ENCODE measurements at places on chromosomes 16 and 17.

- H3K4me3 ChIP-seq, result no peak overlapping the region
- no peaks in the 10 kb centered on the region for H3K27me3 ChIP-seq
- DNase-seq, result no peak
- H3K36me3 ChIP-seq, result peaks cover 11% of the 10 kb centered on the region
- H3K4me1 ChIP-seq, result peaks cover 27% of the 10 kb centered on the region
- H3K27ac ChIP-seq, result peak overlapping the region; percentile 27
Measured at GRCh38 chr16:57147381-57148221, 38.2 kb downstream of the PSME3IP1 start.

DNA sequence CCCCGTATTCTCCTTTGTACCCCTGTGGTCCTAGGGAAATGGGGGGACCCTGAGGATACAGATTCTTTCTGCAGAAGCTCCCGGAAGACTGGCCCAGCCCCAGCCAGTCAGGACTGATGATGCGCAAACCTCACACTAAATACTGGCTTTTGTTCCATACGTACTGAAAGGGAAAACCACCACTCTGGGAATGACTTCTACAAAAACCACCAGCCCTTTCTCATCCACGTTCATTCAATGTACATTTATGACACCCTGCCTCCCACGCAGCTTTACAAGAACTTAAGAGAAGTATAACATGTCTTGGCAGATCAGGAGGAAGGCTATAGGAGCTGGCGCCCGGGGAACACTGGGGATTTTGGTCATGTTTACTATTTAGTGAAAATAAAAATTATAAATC lies 70.6 kb downstream of the MARCHF10 start:
- no peak overlapping the region for H3K27ac ChIP-seq
- H3K4me3 ChIP-seq, result no peak overlapping the region
- DNase-seq, result no peak
- H3K27me3 ChIP-seq, result peaks cover 2% of the 10 kb centered on the region

DNA sequence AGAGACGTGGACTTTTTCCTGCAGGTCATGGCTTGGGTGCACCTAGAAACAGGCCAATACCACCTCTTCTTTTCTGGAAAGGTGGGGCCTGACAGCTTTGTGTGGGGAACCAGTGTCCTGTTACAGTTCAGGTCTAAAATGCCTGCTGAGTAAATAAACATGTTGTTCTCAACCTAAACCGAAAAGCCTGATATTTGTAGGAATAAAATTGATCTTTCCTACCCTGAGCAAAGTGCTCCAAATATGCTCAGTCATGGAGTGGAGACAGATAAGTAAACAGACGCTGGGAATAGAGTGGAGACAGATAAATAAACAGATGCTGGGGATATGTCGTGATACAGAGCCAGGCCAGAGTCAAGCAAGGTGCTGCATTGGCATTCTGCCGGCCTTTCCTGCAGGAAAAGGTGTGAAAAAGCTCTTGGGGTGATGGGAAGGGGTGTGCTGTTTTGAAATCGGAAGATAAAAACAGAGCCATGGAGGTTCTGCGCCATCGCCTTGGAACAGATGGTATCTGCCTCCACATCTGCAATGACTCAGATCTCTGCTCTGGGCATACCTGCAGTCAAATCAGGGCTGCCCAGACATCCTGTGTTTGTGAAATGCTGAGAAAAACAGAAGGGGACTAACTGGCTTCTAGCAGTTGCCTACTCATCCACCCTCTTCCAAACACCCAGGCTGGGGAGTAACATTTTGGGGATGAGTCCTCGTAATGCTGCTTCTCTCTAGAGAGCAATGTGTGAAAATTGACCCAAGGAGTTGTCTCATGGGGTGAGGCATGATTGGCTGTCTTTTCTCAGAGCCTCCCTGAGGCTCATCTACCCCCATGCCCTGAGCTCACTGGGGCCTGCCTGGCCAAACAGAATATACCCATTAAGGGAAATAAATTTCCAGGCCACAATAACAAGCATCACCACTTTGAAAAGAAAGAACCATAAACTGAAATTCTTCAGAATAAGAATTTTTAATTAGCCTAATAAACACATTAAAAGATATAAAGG lies 16.8 kb upstream of the TRPV2 start:
- no peak overlapping the region for H3K27ac ChIP-seq
- no peak overlapping the region for H3K4me3 ChIP-seq
- no peaks in the 10 kb centered on the region for H3K36me3 ChIP-seq

GRCh38 chr16:73503093-73503492 lies 455.2 kb upstream of the ZFHX3 start:
- no peak for DNase-seq
- no peaks in the 10 kb centered on the region for H3K4me1 ChIP-seq
- no peaks in the 10 kb centered on the region for H3K27me3 ChIP-seq
- no peak overlapping the region for H3K27ac ChIP-seq
- no peaks in the 10 kb centered on the region for H3K36me3 ChIP-seq

DNA sequence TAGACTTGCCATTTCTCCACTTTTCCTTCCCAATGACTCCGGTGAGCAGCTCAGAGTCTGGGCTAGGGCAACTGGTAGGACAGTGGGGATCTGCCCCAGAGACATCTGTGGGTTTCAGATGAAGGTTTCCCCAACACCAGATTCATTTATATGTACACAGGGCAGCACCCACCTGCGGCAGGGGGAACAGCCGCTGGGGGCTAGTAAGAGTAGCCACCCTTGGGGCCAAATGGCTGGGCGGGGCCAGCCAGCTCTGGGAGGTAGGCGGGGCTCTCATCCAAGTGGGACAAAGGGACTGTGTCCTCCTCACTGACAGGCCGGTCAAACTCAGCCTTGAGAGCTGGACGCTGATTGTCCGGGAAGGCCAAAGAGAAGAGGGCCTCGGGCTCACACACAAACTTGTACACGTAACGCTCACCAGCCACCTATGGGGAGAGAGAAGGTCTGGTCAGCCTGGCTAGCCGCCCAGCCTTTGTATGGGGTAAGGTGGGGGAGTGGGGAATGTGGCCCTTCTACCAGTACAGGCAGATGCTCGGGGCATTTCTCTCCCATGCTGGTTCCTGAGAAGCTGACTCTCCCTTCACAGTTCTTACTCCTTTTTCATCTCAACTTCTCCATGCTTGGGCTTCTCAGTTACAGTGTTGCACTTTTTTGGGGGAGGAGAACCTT lies 17.7 kb downstream of the ETV4 start:
- H3K27me3 ChIP-seq, result no peaks in the 10 kb centered on the region
- H3K27ac ChIP-seq, result peak overlapping the region; percentile 57
- DNase-seq, result no peak
- no peak overlapping the region for H3K4me3 ChIP-seq
- peaks cover 16% of the 10 kb centered on the region for H3K36me3 ChIP-seq

DNA sequence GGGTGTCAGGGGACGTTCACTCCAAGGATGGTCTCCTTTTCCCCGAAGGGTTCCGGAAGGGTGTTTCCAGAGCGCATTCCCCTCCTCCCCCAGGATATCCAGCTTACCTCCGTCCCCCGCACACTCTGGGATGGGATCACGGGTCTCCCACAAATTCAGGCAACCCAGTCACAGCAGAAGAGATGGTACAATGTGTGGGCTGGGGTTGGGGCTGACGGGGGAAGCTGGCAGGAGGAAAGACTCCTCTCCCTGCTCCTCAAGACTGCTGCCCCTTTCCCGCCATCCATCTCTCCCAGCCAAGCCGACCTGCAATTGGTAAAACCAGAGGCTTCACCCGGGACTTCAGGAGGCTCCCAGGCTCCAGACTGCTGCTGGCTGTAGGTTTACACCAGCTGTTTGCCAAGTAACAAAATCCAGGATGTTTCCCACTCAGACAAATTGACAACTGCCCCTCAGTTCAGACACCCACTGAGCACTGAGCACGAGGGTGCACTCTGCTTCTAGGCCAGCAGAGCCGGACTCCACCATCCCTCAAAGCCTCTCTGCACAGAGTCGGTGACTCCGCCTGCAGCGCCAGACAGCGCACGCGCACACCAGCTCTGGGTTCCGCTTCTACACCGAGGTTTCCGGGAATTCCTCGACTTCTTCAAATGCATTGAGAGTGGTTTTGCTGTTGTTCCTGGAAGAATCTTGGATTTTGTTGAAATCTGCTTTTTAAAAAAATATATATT lies 37.7 kb downstream of the ASPA start:
- H3K36me3 ChIP-seq, result no peaks in the 10 kb centered on the region
- H3K4me3 ChIP-seq, result no peak overlapping the region
- no peak overlapping the region for H3K27ac ChIP-seq
- peaks cover 22% of the 10 kb centered on the region for H3K27me3 ChIP-seq

DNA sequence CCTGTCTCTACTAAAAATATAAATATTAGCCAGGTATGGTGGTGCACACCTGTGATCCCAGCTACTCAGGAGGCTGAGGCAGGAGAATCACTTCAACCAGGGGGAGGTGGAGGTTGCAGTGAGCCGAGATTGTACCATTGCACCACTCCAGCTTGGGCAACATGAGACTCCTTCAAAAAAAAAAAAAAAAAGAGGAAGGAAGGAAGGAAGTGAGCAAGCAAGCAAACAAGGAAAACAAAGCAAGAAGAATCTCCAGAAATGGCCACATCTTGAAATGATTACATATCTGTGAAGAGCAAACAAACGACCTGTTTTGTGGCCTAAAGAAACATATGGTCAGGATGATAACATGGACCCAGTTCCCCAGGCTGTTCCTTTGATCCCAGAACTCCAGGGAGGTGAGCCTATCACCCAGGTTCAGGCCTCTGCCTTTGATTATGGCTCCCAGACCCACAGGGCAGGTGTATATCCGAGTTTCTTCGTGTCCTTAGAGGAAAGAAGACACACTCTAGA lies 8.9 kb downstream of the ACOX1 start:
- peak overlapping the region; percentile 23 for H3K27ac ChIP-seq
- no peak for DNase-seq
- peaks cover 9% of the 10 kb centered on the region for H3K4me1 ChIP-seq
- H3K27me3 ChIP-seq, result no peaks in the 10 kb centered on the region
- peaks cover 28% of the 10 kb centered on the region for H3K36me3 ChIP-seq

- DNase-seq, result no peak
- H3K4me3 ChIP-seq, result no peak overlapping the region
- no peak overlapping the region for H3K27ac ChIP-seq
Measured at GRCh38 chr16:83937922-83938885, 14.8 kb upstream of the OSGIN1 start.

- no peak overlapping the region for H3K4me3 ChIP-seq
- no peaks in the 10 kb centered on the region for H3K36me3 ChIP-seq
- H3K27ac ChIP-seq, result no peak overlapping the region
- no peak for DNase-seq
- peaks cover 4% of the 10 kb centered on the region for H3K27me3 ChIP-seq
- peaks cover 8% of the 10 kb centered on the region for H3K4me1 ChIP-seq
Measured at GRCh38 chr17:38344420-38344745, 627 bp upstream of the GPR179 start.

DNA sequence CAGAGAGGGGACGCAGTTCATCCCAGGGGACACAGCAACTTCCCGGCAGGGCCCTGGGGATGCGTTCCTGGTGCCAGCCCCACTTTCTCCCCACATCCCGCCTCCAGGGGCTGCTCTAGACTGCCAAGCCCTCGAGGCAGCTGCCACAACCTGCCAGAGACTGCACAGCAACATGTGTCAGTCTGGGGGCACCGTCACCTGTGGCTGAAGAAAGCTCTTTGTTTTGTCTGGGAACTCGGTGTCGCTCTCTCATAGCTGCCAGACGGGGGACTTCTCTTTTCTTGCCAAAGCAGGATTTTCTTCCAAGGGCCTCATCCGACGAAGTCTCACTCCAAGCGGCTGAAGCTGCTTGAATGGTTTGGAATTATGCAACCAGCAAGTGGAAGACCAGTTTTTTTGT lies 43.7 kb downstream of the COTL1 start:
- H3K27me3 ChIP-seq, result no peaks in the 10 kb centered on the region
- H3K4me3 ChIP-seq, result no peak overlapping the region
- H3K27ac ChIP-seq, result no peak overlapping the region

DNA sequence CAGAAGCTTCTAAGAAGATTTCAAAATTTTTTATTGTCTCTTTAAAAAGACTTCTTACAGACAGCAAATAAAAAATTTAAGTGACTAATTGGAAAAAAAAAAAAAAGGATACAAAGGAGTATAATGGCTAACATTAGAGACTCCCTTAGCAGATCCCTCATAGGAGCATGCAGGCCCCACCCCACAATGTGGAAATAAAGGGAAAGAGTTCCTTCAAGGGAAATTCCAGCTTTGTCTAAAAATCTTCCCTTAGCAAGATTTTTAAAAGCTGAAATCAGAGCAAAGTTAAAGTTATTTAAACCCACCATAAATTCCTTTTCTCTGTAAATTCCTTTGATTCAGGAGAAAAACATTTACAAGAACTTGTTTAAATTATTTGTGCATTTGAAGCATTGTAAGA lies 32.5 kb upstream of the NOS2 start:
- DNase-seq, result no peak
- H3K36me3 ChIP-seq, result no peaks in the 10 kb centered on the region
- H3K27ac ChIP-seq, result no peak overlapping the region

GRCh38 chr16:31079342-31079944 lies 5.2 kb downstream of the ZNF646 start:
- no peak overlapping the region for H3K4me3 ChIP-seq
- no peak for DNase-seq
- no peak overlapping the region for H3K27ac ChIP-seq
- peaks cover 23% of the 10 kb centered on the region for H3K36me3 ChIP-seq
- peaks cover 12% of the 10 kb centered on the region for H3K4me1 ChIP-seq

- H3K4me1 ChIP-seq, result peaks cover 41% of the 10 kb centered on the region
- H3K27ac ChIP-seq, result peak overlapping the region; percentile 76
- no peak for DNase-seq
- H3K27me3 ChIP-seq, result no peaks in the 10 kb centered on the region
- H3K36me3 ChIP-seq, result peaks cover 5% of the 10 kb centered on the region
- no peak overlapping the region for H3K4me3 ChIP-seq
Measured at GRCh38 chr17:13544292-13544691, 57.4 kb downstream of the HS3ST3A1 start.

GRCh38 chr16:77745972-77746371 lies 23.7 kb downstream of the NUDT7 start:
- DNase-seq, result no peak
- no peak overlapping the region for H3K4me3 ChIP-seq
- H3K4me1 ChIP-seq, result no peaks in the 10 kb centered on the region

DNA sequence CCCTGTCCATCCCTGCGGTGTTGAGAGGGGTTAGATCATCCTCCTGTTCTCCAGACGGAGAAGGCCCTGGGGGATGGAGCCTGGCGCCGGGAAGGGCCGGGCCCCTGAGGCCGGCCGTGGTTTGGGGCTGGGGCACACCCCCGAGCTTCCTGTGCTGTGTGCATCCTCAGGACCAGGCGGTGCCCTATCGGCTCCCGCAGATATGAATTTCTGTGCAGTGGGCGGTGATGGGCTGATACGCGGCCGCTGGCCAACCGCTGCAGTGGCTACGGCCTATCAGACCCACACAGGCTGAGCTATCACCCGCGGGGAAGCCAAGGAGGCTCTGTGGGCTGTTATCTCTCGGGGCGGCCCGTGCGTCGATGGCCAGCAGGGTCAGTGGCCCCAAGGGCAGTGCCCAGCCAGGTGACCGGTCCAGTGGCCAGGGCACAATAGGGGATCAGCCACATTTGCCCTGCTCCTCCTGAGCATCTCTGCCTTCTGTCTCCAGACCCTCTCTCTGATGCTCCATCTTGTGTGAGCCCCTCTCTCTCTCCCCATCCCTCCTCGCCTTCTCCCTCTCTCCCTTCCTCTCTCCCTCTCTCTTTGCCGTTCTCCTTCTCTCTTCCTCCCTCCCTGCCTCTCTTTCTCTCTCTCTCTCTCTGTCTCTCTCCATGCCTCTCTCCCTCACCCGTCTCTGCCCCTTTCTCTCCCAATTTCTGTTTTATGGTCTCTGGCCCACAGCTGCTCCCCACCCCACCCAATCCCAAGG lies 38.7 kb downstream of the ZFPM1 start:
- H3K36me3 ChIP-seq, result no peaks in the 10 kb centered on the region
- no peak overlapping the region for H3K27ac ChIP-seq
- no peak overlapping the region for H3K4me3 ChIP-seq
- no peaks in the 10 kb centered on the region for H3K27me3 ChIP-seq
